Stimulated activated CD4-positive, alpha-beta T cell treated with anti-CD3 and anti-CD28 coated beads, Interleukin-12 subunit alpha, Interleukin-12 subunit beta, amount 100 ng/mL, for 24 hours (primary cell): ENCODE measurements at places on chromosomes 1 and 21.

DNA sequence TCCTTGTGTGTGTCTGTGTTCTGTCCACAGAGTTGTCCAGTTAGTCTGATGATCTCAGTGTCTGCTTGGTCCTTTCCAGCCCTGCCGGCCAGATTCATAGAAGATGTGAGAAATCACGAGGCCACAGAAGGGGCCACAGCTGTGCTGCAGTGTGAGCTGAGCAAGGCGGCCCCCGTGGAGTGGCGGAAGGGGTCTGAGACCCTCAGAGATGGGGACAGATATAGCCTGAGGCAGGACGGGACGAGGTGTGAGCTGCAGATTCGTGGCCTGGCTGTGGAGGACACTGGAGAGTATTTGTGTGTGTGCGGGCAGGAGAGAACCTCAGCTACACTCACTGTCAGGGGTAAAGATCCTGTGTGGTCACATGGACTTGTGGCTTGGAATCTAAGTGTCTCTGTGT, 95.8 kb downstream of the OBSCN start:
- DNase-seq = no peak

DNA sequence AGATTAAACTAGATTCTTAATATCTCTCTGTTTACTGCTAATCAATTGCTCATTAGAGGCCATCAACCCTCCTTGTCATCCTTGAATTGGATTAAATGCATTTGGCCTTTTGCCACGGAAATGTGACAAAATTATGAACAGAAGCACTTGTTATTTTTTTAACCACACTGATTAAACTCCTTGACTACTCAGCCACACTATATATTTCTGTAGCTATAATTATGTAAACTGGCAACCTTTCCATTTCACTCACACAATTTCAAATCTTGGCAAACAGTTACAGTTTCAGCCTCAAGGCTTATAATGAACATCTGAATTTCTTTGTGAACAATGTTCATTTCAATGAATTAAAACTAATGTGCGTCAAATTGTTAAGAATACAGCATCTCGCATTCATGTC, 10.1 kb downstream of the ADAMTS5 start:
- no peak for DNase-seq

GRCh38 chr1:84505493-84506001, 639 bp upstream of the SPATA1 start:
- no peak for DNase-seq

GRCh38 chr1:180542838-180543145, 16.0 kb upstream of the OVAAL start:
- DNase-seq = no peak

GRCh38 chr1:35560256-35561225, 2.9 kb downstream of the NCDN start:
- no peak for DNase-seq

- DNase-seq = no peak
Measured at GRCh38 chr1:194194724-194195123, 1008.3 kb upstream of the B3GALT2 start.

GRCh38 chr1:200665861-200666260, 3.8 kb downstream of the DDX59 start:
- no peak for DNase-seq

GRCh38 chr1:10208537-10208936, 1.8 kb upstream of the KIF1B start:
- no peak for DNase-seq

DNA sequence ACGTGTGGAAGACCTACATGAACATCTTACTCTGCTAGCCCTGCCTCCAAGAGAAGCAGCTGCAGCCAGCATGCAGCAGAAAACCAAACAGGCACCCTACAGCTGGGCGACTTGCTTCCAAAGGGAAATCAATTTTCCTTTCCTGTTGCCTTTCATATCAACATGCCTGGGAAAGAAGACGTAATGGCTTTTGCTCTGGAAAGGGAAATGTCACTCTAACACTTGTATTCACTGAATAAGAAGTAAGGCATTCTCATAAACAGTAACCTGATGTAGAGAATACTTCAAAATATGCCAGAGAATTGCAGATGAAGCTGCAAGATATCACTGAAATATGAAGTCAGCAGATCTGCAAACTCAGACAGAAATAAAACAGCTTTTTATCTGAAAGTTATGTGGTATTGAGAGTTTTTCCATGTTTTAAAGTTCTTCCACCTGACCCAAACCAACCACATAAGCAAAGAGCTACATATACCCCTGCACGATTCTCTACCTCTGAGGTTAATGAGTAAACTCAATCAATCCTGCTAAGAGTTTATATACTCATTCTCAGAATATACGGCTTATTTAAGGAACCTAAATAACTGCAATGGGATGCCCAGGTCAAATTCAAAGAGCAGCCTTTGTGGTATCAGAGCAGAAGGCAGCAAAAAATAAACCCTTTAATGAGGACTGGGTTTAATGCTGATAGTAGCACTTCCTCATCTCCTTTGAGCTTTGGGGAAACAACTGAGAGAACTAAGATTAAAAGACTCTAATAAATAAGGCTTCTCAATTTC, 150.9 kb downstream of the RERE start:
- DNase-seq = no peak

DNA sequence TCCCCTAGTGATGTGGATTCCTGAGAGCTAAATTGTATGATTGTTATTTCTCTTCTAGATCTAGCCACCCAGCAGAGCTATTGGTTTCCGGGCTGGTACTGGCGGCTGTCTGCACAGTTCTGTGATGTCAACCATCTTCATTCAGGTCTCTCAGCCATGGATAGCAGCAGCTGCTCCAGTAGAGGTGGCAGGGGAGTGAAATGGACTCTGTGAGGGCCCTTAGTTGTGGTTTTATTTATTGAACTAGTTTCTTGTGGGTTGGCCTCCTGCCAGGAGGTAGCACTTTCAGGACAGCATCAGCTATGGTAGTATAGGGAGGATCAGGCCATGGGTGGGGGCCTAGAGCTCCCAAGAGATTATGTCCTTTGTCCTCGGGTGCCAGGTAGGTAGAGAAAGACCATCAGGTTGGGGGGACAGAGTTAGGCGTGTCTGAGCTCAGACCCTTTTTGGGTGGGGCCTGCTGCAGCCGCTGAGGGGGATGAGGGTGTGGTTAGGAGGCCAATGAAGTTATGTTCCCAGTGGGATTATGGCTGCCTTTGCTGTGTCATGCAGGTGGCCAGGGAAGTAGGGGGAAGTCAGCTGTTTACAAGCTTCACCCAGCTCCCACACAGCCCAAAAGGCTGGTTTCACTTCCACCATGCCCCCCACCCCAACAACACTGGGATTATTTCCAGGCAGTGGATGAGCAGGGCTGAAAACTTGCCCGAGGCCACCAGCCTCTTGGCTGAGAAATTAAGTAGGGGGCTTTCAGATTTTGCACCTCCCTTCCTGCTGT, 55.1 kb upstream of the RGS4 start:
- no peak for DNase-seq

GRCh38 chr1:58361134-58361533, 185.4 kb downstream of the OMA1 start:
- no peak for DNase-seq

DNA sequence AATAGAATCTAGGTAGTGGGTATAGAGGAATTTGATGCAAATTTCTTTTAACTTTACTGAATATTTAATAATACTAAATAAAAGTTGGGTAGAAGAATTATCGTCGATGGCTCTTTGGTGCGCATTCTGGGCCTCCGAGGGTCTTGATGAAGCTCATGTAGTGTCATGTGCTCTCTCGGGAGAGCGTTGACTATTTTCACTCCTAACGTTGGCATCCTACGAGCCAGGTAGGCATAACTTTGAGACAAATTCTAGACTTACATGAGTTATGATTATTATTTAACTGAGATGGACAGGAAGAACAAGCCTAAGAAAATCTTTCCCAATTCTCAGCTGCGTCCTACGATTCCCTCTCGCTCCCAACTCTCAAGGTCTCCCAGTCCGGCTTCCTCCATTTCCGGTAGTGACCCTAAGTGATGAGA, 550 bp upstream of the PCAT6 start:
- DNase-seq = no peak

DNA sequence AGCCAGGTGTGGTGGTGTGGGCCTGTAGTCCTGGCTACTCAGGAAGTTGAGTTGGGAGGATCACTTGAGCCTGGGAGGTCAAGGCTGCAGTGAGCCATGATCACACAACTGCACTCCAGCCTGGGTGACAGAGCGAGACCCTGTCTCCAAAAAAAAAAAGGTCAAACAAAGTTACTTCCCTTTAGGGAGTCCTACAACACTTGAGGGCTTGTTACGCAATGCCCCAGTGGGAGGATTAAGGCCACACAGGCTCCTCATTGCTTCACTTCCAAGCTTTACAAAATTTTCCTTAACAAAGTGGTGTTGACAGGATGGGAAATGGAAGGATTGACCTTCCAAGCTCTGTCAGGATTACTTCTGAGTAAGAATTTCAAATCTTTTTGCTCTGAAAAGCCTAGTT, 6.2 kb upstream of the EXTL1 start:
- no peak for DNase-seq

DNA sequence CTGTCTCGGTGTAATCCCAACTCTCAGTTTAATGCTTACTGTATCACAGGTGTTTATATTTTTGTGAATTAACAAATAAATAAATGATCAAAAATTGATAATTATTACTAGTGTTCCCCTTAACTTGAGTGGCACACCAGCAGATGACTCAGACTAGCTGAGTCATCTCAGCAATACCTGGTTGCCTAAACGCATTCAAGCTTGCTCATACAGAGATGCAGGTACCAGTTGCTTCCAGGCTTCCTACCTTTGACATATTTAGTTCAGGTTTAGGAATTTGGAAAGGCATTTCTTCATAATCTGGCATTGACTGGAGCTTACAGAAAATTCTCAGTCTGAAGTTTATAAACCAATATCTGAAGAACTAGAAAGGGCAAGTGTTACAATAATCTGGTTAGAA, 78.9 kb upstream of the LMO4 start:
- DNase-seq = no peak

DNA sequence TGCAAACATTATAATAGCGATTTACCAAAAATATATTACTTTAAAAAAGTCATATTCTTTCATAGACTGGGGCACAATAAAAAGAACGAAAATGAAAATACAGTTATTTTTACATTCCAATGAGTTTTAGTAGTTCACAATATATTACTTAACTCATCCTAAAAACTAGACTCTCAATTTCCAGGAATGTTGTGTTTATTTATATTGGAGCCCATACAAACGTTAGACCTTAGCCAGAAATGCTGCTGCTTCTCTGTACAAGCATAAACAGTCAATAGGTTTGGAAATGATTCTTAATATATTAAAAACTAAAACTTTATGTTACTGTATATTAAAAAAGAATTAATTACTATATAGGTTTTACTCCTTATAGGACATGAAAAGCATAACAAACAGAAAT, 302.3 kb downstream of the BRINP3 start:
- no peak for DNase-seq

GRCh38 chr1:203300441-203301330, 4.6 kb upstream of the BTG2 start:
- DNase-seq = no peak

DNA sequence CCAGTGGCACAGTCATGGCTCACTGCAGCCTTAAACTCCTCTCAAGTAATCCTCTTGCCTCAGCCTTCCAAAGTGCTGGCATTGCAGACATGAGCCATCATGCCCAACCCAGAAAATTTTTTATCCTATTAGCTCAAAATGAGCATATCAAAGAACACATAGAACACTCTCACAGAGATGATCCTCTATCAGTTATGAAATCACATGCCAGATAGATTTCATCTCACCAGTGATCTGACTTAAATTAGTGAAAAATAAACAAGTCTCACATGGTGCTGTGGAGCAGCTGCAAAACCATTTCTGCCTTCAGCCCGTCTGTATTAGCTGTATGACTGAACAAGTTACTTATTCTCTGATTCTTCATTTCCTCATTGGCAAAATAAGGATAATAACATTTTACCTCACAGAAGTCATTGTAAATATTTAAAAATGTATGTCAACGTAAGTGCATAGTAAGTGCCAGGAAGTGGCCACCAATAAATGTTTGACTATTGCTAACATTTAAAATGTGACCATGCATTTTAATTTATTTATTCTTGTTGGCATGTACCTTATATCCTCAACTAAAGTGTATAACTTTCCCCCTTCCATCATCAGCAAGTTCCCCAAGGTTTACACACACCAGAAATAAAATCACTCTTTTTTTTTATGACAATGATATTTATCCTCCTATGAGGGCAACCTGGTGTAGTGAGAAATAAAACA, 29.0 kb upstream of the SLC19A2 start:
- DNase-seq = no peak

DNA sequence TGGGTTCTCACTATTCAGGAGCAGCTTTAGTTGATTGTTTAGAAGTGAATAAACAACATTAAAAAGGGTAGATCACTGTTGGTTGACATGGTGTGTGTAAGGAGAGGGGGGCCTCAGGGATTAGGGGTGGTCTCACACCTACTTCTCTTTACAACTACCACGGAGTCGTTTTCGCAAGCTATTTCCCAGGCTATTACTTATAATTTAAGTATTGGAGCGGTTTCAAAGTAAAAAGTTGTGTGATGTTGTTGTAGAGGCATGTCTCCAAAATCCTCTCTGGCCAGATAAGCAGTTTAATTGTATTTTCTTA, 1.3 kb downstream of the GPSM2 start:
- DNase-seq = no peak

GRCh38 chr1:33317946-33318345, 3.0 kb downstream of the A3GALT2 start:
- DNase-seq = no peak

GRCh38 chr1:38326135-38326534, 279.5 kb upstream of the POU3F1 start:
- no peak for DNase-seq

- DNase-seq = no peak
Measured at GRCh38 chr1:206939841-206940587, 6.3 kb downstream of the PIGR start.

DNA sequence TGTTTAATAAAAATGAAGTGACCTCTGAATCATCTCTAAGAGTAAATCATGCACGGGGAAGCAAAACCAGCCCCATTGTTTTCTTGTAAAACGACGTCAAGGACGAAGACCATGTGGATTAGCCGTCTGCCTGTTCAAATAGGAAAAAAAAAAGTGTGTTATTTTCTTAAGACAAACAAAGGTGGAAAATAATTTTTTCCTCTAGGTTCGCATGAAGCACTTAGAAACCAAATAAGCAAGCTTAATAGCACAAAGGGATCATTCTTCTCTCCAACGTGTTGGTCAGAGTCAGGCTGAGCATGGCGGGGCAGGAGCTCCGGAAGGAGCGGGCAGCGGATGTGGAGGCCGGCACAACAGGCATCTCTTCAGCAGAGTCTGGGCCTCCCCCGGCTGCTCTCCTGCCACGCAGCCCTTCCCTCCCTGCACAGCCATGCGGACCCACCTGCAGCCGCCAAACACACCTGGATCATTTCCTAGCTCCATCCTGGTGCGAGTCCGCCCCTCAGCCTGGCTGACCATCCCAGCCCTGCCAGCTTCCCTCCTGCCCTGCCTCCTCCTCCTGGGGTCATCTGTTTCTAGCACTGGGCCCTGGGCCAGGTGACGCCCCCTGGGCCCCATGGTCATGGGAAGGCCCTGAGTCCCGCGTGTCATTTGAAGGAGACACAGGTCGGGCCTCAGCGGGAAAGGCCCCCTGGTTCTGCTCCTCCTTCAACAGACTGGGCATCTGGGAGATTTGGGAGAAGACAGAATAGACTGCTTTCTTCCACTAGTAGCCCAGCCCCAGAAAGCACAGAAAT, 40.2 kb downstream of the MX1 start:
- no peak for DNase-seq

GRCh38 chr1:169044296-169044695, 62.2 kb upstream of the ATP1B1 start:
- DNase-seq = no peak

- peak; percentile 22 for DNase-seq
Measured at GRCh38 chr1:1173793-1174415, at the start of gene TTLL10. TSS of gene TTLL10 (plus strand) at chr1:1173880. CDS start at chr1:1179216, 5,336 bp downstream.
